Adrenal gland (tissue), 19 donors: ENCODE measurements at places on chromosomes 2 and 18. TPM values are rescaled to one million over a fixed set of nuclear protein-coding genes. Genes with fewer than 3 reads are reported as not detected.
A peak's percentile ranks its signal among the peaks of the same experiment; 100 is the strongest.

DNA sequence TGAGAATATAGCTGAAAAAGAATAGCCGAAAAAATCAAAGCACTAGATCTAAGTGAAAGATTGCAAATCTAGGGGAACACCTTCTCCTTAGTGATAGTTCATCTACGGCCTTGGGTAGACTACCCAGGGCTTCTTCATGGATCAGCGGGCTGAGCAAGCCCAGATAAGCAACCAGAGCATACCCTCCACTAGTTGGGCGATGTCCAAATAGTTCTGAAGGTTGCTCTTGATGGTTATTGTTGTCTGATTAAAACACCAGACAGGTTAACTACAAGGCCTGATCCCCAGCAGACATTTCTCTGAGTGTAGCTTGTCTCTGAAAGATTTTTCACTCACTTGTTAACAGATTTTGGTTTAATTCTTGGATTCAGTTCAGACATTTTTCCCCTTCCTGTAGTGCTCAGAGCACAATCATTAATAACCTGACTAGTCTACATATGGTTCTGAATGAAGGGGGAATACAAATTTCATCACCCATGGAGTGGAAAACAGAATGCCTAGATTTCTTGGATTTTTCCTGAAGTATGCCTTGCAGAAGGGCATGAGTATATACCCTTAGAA lies 99.6 kb downstream of the BABAM2 start:
- H3K27ac ChIP-seq: no peak overlapping the region
- peaks cover 43% of the 10 kb centered on the region for H3K4me1 ChIP-seq
- peaks cover 9% of the 10 kb centered on the region for H3K36me3 ChIP-seq
- H3K4me3 ChIP-seq: no peak overlapping the region
- no peak for DNase-seq

- H3K36me3 ChIP-seq: peaks cover 9% of the 10 kb centered on the region
- H3K4me3 ChIP-seq: no peak overlapping the region
- peaks cover 31% of the 10 kb centered on the region for H3K4me1 ChIP-seq
- peak overlapping the region; percentile 6 for H3K27ac ChIP-seq
Observed at GRCh38 chr2:38720613-38721241, 30.4 kb downstream of the SRSF7 start.

GRCh38 chr2:26609205-26609631 lies 31.9 kb downstream of the CIB4 start:
- no peak overlapping the region for H3K4me3 ChIP-seq
- no peaks in the 10 kb centered on the region for H3K27me3 ChIP-seq
- no peak for DNase-seq
- peaks cover 10% of the 10 kb centered on the region for H3K4me1 ChIP-seq

- peaks cover 4% of the 10 kb centered on the region for H3K27me3 ChIP-seq
- H3K27ac ChIP-seq: no peak overlapping the region
- H3K36me3 ChIP-seq: no peaks in the 10 kb centered on the region
- peak; percentile 36 for DNase-seq
Observed at GRCh38 chr18:54805571-54806334, 22.5 kb upstream of the RAB27B start.

DNA sequence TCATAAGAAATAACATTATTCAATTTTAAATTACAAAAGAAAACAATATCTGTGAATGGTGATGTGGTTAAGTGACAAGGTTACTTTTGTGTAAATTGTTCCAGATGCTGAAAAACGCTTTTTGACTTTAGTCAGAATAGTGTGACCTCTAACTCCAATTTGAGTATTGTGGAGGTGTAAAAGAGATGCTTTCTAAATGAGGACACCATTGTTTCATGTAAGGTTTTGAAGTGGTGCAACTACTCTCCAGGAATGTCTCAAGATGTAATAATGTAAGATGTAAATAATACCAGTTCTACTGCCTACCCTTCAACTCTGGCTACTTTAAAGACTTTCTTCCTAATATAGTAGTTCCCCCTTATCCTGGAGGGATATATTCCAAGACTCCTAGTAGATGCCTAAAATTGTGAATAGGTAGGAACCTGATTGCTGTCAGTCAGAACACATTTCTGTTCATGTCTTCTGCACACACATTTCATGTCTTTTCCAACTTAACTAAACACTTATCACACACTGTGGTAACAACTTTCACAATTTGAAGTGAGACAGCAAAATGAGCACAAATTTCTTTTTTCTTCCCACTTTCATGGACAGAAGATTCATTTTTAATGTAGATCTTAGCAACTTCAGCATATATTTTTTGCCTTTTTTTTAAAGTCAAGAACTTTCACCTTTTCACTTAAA lies 39.1 kb upstream of the PPP1R1C start:
- no peaks in the 10 kb centered on the region for H3K27me3 ChIP-seq
- H3K27ac ChIP-seq: no peak overlapping the region
- no peak overlapping the region for H3K4me3 ChIP-seq

C2orf66 gene
- not detected for total RNA-seq

DNA sequence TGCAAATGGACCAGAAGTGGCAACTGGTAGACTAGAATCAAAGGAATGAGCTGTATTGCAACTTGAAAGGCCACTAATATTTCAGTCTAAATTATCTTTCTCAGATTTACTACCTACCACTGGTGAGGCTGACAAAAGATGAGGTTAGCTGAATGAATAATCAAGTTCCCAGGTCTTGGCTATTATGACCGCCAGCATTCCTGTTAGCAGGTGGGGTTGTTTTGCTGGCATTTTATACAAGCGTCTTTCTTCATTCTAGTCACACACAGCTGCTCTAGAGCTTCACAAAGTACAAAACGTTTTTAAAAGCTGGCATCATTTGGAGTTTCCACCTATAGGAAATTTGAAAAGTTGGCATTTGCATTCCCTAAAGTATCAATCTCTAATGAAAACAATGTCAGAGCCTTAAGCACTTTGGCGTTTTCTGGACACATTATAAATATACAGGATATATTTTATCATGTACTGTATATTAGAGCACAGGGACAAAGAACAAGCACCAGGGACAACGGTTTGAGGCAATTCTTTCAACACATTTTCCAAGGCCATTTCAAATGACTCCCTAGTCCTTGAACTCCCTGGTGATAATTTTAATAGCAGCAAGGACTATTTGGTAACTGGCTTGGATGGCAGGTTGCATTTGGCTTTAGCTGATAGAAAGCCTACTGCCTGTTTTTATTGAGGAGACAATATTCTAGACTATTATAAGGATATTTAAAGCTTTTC lies 410.2 kb upstream of the CHST9 start:
- no peaks in the 10 kb centered on the region for H3K27me3 ChIP-seq
- no peaks in the 10 kb centered on the region for H3K36me3 ChIP-seq
- H3K27ac ChIP-seq: no peak overlapping the region
- DNase-seq: no peak

SLC40A1 gene
- total RNA-seq: 769 TPM

GULP1 gene
- 89.3 TPM for total RNA-seq

- peak; percentile 17 for DNase-seq
- no peaks in the 10 kb centered on the region for H3K4me1 ChIP-seq
- H3K36me3 ChIP-seq: no peaks in the 10 kb centered on the region
- no peak overlapping the region for H3K27ac ChIP-seq
Observed at GRCh38 chr2:100470898-100471514, 724 bp downstream of the NMS start.

PTH2R gene
- total RNA-seq: 0.28 TPM

DNA sequence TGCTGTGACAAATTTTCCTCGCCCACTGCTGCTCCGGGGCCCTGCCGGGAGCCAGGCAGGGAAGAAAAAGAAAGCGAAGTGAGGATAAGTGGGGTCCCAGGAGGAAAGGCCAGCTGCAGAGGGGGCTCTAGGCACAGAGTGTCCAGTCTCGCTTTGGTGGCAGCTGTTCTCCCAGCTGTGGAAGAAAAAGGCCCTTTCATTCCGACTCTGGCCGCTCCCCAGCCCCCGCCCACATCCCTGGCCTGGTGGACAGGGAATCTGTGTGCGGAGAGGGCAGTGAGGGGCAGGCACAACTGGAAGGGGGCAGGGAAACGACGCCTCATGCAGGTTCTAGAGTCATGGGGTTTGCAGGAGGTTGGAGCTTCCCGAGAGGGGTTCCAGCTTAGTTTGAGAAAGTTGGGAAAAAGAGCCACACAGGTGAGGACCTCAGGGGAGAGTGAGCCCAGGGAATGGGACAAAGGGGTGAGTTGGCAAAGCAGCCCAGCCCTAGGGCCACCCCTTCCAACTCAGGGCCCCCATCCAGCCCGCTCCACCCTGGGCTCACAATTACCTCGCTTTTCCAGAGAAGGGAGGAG lies 1.8 kb downstream of the RTKN start:
- H3K36me3 ChIP-seq: no peaks in the 10 kb centered on the region
- peak overlapping the region; percentile 74 for H3K4me3 ChIP-seq
- DNase-seq: peak; percentile 67
- H3K27me3 ChIP-seq: peaks cover 11% of the 10 kb centered on the region
- H3K4me1 ChIP-seq: peaks cover 28% of the 10 kb centered on the region
- H3K27ac ChIP-seq: peak overlapping the region; percentile 71

DNA sequence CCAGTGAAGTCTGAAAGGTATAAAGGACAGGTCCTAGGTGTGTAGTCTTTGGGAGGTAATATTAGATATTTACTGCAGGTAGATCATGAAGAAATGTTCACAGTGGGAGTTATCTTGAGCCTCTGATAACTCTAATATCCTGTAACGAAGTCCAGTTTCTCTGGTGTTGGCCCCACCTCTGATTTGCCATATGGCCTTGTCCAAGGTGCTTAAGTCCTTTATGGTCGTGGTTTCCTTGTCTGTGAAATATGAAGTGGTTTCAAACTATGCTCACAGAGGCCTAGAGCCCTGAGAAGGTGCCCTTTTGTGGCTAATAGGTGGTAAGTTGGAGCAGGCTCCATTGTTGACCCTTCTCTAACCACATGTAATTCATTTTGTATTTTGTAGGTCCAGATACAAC lies 190.7 kb downstream of the ICOS start:
- H3K27me3 ChIP-seq: peaks cover 2% of the 10 kb centered on the region
- DNase-seq: no peak
- H3K36me3 ChIP-seq: no peaks in the 10 kb centered on the region
- no peaks in the 10 kb centered on the region for H3K4me1 ChIP-seq
- no peak overlapping the region for H3K27ac ChIP-seq

KCNJ13 gene
- total RNA-seq: not detected

NEU2 gene
- not detected for total RNA-seq

- DNase-seq: no peak
- H3K4me3 ChIP-seq: no peak overlapping the region
- no peaks in the 10 kb centered on the region for H3K4me1 ChIP-seq
Observed at GRCh38 chr2:64474121-64474571, 20.2 kb downstream of the LGALSL start.

- no peak overlapping the region for H3K4me3 ChIP-seq
- DNase-seq: no peak
- H3K36me3 ChIP-seq: no peaks in the 10 kb centered on the region
- no peaks in the 10 kb centered on the region for H3K27me3 ChIP-seq
- H3K4me1 ChIP-seq: no peaks in the 10 kb centered on the region
Observed at GRCh38 chr2:74944987-74945787, 13.3 kb upstream of the POLE4 start.

- no peak overlapping the region for H3K4me3 ChIP-seq
- peaks cover 7% of the 10 kb centered on the region for H3K27me3 ChIP-seq
Observed at GRCh38 chr18:12278741-12279682, 24.9 kb downstream of the CIDEA start.

RESP18 gene
- total RNA-seq: not detected

SPP2 gene
- total RNA-seq: not detected

KCNG3 gene
- total RNA-seq: 9.2 TPM

- H3K27ac ChIP-seq: no peak overlapping the region
- no peak for DNase-seq
- H3K27me3 ChIP-seq: no peaks in the 10 kb centered on the region
- no peak overlapping the region for H3K4me3 ChIP-seq
- H3K36me3 ChIP-seq: peaks cover 14% of the 10 kb centered on the region
Observed at GRCh38 chr2:43927442-43927841, 68.3 kb downstream of the LRPPRC start.

- H3K4me3 ChIP-seq: no peak overlapping the region
- H3K36me3 ChIP-seq: no peaks in the 10 kb centered on the region
- H3K27me3 ChIP-seq: no peaks in the 10 kb centered on the region
- no peak for DNase-seq
- H3K4me1 ChIP-seq: peaks cover 29% of the 10 kb centered on the region
Observed at GRCh38 chr18:62198259-62198658, 11.2 kb downstream of the RELCH start.

GRCh38 chr2:236665572-236666118 lies 96.0 kb downstream of the ACKR3 start:
- no peak for DNase-seq
- no peak overlapping the region for H3K4me3 ChIP-seq
- H3K4me1 ChIP-seq: no peaks in the 10 kb centered on the region
- no peak overlapping the region for H3K27ac ChIP-seq
- H3K36me3 ChIP-seq: no peaks in the 10 kb centered on the region
- H3K27me3 ChIP-seq: no peaks in the 10 kb centered on the region

DNA sequence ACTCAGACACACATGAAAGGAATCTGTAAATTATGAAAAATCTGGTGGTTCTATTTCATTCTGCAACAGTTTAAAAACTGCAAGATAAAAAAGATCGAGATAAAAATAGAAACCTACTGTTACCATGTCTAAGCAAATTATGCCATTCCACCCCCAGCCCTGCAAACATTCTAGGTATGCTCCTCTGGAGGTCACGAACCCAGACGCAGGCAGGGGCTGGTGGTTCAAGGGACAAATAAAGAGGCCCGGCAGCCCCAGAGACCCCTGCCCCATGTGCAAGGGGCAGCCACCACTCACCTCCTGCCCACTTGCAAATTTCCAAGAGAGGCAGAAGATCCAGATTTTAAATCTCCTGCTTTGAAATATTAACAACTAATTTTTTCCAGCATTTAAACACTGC lies 210.5 kb downstream of the ANAPC1 start:
- H3K27me3 ChIP-seq: no peaks in the 10 kb centered on the region
- H3K36me3 ChIP-seq: no peaks in the 10 kb centered on the region
- H3K27ac ChIP-seq: no peak overlapping the region
- H3K4me1 ChIP-seq: no peaks in the 10 kb centered on the region

DNA sequence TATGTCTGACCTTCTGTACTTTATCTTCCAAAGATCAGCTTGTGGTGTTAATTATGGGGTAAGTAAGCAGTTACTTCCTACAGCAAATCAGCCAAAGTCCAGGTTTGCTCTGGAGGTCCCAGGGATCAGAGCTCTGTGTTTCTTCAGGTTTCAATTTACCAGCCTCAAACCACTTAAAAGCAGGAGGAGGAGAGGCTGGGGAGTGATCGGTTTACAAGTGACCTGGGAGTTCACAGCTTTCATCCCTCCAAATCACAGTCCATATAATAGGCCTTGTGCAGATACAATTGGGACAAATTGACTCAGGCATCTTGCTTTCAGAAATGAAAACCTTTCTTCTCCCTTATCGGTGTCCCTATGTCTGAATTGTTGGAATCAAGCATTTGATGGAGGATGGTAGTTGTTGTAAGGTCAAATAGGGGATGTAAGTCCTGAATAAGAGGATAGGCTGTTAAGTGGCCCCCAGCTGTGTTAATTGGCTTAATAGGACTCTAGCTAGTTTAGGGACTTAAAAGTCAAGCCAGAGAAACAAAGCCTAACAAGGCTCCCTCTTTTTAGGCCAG lies 188.0 kb upstream of the NT5C1B start:
- no peaks in the 10 kb centered on the region for H3K36me3 ChIP-seq
- H3K4me3 ChIP-seq: no peak overlapping the region
- DNase-seq: no peak
- no peak overlapping the region for H3K27ac ChIP-seq
- no peaks in the 10 kb centered on the region for H3K27me3 ChIP-seq
